C1 segment of cervical spinal cord (tissue), 14 donors: ENCODE measurements at places on chromosomes 1 and 21.

- DNase-seq: no peak
Measured at GRCh38 chr1:206908038-206908437, 10.8 kb downstream of the IL24 start.

- DNase-seq: no peak
Measured at GRCh38 chr21:46437511-46437910, 21.2 kb upstream of the DIP2A start.

DNA sequence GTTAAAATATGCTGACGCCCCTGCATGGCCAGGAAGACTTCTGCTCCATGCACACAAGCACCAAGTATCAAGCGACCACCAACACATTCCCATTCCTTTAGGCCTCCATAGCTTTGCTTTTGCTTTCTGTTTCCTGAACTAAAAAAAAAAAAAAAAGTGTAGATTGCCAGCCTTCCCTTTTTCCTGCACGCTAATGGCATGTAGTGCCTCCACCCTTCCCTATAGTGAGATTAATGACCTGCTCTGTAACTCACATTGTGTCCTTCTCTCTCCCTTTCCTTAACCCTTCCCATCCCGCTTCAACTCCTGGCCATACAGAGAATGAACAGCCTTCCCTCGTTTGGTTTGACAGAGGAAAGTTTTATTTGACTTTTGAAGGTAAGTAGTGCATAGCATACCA lies 57.1 kb upstream of the DYNLT5 start:
- DNase-seq: no peak

DNA sequence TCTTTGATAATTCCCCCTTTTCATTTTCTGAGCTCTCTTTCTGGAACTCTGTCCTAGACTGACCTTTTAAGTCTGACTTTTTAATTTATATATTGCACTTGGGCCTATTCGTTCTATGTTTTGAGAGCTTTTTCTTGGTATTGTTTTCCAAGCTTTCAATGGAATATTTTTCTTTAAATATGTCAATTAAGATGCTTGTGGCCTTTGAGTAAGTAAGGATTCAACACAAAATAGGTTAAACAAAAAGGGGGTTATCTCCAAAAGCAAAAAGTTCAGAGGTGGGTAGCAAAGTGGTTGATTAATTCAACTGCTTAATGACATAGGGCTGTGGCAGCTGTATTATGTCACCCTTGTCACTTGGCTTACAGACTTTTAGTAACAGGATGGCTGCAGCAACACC lies 315.9 kb downstream of the LMX1A start:
- DNase-seq: no peak

DNA sequence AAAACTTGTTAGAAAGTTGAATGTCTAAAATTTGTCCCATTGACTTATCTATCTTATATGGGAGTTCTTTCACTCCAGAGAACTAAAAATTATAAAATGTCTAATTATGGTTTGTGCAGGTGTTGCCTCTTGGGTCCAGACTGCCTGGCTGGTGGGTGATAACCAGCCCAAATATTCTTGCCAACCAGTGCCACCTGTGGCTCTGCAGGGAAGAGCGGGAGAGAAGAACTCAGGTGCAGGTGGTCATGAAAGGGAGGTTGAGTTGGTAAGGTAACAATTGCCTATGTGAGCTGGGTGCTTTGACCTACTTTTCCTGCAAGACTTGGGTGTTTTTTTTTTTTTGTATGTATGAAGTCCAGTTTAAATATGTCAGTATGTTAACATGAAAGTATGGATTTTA lies 10.2 kb downstream of the RPS6KC1 start:
- DNase-seq: no peak

GRCh38 chr1:103283841-103284669 lies 175.7 kb upstream of the COL11A1 start:
- no peak for DNase-seq

DNA sequence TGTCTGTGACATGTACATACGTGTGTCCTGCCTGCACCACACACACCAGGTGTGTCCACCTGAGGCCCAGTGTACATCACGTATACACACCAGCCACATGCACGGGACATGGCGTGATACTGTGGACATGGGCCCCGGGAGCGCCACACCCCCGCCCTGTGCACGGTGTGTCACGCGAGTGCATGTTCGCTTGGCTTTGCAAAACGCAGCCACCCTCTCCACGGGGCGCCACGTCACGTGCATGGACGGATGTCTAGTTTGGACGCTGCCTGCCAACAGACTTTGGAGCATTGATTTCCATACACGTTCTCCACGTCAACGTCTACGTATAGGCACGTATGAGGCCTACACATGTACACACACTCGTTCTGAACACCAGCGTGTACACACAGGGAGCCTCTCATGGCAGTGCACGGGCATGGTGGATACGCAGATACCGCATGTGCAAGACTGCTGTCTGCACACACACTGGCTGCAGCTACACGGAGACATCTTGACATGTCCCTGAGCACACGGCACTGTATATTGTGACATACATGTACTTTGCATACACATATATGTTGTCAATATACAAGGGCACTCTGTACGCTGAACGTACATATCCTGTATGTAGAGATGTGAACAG lies 2.7 kb downstream of the TMEM240 start:
- no peak for DNase-seq

DNA sequence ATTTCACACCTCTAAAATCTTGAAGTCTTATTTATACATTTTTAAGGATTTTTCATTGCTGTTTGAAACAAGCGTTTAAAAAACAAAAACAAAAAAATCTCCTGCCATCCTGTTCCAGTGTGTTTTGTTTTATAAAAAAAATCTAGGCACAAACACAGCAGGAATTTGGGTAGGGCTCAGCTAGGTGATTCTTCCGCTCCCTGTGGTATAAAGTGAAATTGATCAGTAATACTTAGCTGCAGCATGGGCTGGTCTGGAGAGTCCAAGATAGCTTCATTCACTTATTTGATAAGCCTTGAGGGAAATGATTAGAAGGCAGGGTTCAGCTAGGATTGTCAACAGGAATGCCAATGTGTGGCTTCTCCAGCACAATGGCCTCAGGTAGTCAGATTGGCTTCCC lies 25.7 kb downstream of the ATF3 start:
- no peak for DNase-seq

GRCh38 chr1:45953934-45954847 lies 150.8 kb downstream of the MAST2 start:
- DNase-seq: no peak

- DNase-seq: no peak
Measured at GRCh38 chr1:221272940-221273339, 393.7 kb downstream of the HLX start.

DNA sequence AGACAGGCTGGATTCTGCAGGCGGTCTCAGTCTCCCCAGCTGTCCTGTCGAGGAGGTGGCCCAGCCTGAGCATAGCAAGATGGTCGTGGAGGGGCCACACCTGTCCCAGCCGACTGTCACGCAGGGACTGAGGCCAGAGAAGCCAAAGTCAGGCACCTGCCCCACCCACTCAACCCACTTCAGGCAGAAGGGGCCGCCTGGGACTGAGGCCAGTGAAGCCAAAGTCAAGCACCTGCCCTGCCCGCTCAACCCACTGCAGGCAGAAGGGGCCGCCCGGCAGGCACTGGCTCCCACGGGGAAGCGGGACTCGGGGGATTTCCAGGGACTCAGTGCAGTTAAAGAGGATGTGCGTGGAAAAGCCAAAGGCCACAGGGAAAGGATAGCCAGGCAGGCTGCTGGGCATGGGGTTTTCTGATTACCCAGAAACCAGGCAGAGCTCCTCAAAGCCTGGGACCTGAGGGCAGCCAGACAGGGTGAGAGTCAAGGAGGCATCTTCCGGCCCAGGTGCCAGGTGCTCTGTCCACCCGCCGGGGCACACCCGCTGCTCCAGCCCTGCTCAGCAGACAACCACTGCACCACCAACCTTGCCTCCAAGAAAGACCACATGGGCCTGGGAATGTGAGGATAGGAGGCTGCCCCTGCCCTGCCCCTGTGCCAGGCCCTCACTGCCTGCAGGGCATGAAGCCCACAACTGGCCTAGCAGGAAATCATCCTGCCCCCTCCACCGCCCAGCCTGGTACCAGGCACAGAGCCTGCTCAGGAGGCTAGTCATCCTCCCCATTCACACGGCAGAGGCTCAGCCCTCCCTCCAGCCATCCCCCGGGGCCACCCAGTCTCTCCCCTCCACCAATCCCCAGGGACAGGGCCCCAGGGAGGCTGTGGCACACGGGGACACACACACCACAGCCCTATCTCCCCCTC lies 41.0 kb downstream of the MEGF6 start:
- DNase-seq: no peak

- no peak for DNase-seq
Measured at GRCh38 chr1:168766568-168766967, 37.6 kb upstream of the DPT start.

GRCh38 chr1:83692524-83693381 lies 306.2 kb downstream of the TTLL7 start:
- DNase-seq: no peak

GRCh38 chr1:99820546-99820945 lies 29.6 kb upstream of the AGL start:
- DNase-seq: no peak

DNA sequence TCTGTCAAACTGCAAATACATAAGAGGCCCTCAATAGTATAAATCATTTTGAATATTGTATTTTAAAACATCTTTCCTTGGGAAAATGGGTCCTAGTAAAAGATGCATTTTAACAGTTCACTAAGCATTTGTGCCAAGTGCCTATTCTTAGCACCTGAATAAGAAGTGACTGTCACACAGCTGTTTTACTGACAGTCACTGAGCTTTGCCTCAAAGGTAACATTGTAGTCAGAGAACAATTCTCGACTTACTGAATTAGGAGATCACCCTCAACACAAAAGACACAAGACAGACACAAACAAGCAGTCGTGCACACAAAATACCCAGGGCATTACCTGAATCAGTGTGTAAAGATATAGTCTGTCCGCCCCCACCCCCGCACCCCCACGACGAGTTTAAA lies 408 bp downstream of the ESRRG start:
- no peak for DNase-seq

- DNase-seq: no peak
Measured at GRCh38 chr1:111242805-111243523, 15.5 kb downstream of the CHI3L2 start.

DNA sequence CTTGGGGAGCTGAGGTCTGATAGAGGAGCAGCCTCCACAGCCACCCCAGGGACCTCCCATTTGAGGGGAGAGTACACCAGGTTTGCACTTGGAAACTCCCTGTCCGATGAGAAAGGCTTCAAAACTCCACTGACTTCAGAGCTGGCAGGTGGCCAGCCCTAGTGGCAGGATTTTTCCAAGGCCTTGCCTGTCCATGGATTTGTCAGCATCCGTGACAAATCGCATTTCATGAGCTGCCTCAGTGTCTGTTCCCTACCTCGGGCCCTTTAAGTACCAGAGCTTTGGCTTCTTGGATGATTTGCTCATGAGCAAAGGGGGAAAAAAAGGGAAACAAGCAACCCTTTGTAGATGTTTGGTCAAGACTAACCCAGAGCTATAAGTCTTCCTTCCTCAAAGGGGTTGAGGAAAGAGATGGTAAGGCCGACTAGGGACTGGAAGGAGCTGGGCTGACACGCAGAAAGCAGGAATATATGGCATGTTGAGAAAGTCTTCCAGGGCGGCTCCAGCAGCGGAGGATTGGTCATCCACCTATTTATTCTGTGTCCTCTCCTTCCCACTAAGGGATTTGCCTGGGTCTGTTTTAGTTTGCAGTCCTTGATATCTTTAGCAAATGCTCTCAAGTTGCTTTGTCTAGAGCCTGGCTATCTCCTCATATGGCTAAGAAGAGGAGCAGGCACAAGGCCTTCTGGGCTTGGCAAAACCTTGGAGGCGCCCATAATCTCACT lies 2.7 kb upstream of the HSPG2 start:
- DNase-seq: peak; percentile 57

DNA sequence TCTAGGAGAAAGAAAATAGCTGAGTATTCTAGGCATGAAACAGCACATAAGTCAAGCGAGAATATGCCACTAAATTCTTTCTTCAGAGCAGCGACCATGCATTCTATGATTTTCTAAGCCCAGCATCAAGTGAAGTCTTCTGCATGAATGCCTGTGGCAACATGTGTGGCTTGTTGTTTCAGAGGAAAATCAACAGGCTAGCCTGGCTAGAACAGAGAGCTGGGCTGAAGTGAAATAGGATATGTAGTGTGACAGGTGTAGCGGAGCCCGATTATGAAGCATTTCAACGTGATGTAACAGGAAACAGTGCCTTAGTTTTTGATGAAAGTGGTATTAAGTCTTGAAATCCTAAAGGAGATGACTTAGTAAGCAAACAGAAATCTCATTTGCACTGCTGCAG lies 7.0 kb downstream of the CSDE1 start:
- no peak for DNase-seq

GRCh38 chr1:34874296-34874952 lies 14.9 kb upstream of the SMIM12 start:
- DNase-seq: no peak

DNA sequence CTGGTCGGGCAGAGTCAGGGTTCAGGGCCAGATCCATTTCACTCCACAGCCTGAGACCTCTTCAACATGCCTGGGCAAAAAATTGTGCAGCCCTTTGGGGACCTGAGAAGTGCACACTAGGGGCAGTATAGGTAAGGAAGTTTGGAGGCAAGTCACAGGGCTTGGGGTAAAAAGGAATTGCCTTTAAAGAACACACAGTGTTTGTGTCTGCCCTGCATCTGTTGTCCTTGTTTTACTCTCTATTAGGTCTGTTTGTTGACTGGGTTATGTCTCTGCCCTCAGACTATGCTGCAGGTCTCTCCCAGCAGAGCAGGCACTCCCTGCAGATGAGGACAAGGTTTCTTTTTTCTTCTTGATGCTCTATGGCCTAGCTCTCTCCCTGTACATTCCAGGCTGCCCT lies 22.0 kb downstream of the LDLRAD2 start:
- DNase-seq: no peak

GRCh38 chr1:172375211-172375631 lies 45.3 kb upstream of the C1orf105 start:
- no peak for DNase-seq

DNA sequence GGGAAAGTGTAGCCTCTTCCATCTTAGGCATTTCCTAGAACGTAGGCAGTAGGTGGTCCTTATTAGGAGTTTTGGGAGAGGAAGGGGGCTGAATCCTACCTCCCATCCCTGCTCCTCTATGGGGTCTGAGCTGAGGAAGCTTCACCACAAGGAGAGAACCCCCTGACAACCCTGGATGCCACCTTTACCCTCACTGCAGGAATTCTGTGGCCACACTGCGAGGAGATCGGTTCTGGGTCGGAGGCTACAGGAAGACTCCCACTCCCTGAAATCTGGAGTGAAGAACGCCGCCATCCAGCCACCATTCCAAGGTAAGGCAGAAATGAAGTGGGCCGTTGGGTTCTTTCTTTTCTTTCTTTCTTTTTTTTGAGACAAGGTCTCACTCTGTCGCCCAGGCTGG lies 1.5 kb downstream of the MX1 start:
- no peak for DNase-seq

GRCh38 chr1:246724731-246725095 lies 504 bp downstream of the SCCPDH start:
- DNase-seq: no peak

- no peak for DNase-seq
Measured at GRCh38 chr1:167196166-167196565, 24.5 kb upstream of the POU2F1 start.

GRCh38 chr21:37393786-37394185 lies 27.2 kb downstream of the DYRK1A start:
- no peak for DNase-seq
